T follicular helper cell (primary cell): ENCODE measurements at places on chromosomes 3 and 15.

GRCh38 chr15:80929225-80929624 lies 60.4 kb downstream of the MESD start:
- DNase-seq, result no peak

DNA sequence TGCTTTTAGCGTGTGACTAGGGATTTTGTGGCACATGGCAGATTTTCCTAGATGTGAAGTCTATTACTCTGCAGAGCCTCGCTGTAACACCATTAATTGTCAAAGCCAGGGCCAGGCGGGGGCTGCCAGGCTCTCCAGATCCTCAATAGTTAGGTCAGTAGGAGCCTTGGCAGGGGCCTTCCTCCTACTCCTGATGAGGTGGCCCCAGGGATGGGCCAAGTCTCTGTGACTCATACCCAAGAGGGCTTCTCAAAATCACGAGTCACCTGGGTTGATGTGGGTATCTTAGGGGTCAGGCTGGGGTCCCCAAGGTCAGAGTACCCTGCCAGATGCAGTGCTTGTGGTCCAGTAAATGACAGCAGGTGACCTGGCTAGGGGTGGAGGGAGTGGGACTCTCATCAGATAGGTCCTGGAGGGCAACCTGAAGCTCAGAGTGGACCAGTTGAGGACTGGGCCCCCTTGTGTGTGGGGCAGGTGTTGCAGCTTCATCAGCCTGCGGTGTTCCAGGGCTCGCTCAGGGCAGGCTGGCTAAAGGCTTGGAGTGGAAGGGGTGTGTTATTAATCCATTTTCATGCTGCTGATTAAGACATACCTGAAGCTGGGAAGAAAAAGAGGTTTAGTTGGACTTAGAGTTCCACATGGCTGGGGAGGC lies 88.5 kb upstream of the MYZAP start:
- no peak for DNase-seq

DNA sequence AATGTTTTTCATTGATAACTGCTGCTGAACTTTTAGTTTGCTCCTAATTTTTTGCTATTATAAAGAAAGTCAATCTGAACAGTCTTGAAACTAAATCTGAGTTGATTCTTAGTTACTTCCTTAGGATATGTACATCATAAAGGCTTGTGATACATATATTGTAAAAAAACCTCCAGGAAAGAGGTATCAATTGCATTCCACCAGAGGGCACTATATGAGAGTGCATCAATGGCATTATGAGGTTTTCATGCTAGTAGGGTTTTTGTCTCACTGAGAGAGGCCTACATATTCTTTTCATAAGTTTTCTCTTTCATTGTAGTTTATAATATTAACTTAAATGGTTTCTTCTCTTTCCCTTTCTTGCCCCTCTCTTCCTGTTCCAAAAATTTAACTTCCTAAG lies 46.9 kb downstream of the PIK3R4 start:
- DNase-seq, result no peak

DNA sequence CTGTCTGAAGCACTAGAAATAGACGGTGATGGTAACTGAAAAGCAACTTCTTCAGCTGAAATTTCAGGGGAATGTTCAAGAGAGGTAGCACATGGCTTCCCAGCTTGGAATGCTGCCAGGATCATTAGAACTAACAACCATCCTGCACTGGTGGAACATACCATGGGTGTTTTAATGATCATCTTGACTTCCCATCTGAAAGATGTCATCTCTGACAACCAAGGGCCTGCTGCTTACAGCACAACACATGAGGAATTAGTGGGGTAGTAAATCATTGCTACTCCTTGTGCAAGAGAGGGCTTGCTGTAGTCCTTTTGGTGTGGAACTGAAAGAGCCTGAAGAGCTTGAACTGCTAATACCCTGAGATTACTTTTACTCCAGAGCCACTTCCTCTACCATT lies 853.7 kb downstream of the MCTP2 start:
- DNase-seq, result no peak

DNA sequence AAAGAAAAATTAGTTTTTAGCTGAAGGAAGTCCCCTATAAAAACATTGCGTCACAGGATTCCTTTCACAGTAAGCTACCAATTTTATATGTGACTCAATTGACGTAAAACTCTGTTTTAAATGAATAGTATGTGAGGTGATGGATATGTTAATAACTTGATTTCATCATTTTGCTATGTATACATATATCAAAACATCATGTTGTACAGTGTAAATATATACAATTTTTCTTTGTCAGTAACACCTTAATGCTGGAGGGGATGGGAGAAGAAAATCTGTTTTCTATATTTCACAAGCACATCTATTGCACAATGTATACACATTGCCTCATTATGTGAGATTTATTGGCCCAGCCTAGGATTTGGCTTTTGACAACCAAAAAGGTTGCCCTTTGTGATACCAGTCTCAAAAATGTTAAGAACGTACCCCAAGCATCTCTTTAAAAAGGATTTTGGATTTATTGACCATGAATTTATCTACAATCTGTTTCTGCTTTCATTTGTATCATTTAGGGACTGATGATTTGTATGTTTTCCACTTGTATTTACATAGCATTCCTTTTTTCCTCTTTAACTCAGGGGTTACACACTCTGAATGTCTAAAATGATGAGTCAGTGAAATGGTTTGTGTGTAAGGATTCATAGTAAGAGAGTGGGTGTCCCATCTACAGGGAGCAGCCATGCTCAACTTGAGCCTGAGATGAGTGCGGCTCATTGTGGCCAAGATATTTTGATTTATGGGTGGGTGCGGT lies 62.6 kb downstream of the CRTC3 start:
- DNase-seq, result no peak

GRCh38 chr3:196800742-196801434 lies 61.2 kb downstream of the PAK2 start:
- DNase-seq, result no peak

DNA sequence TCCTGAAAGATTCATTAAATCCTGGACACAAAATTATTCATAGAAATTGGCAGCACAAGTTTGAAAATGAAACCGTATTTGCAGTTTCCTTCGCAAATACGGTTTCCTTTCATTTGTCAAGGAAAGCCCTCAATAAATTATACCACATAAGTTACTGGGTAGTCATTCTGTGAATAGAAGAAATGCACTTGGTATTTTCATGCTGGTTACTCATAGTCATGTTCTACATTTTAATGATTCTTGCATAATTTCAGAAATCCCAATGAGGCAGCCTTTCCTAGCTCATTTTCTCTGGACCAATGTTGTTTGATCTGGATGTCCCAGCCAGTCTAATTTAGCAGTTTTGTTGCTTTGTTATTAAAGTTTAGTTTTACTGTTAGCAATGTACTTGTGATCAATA lies 43.2 kb downstream of the MINAR1 start:
- no peak for DNase-seq

DNA sequence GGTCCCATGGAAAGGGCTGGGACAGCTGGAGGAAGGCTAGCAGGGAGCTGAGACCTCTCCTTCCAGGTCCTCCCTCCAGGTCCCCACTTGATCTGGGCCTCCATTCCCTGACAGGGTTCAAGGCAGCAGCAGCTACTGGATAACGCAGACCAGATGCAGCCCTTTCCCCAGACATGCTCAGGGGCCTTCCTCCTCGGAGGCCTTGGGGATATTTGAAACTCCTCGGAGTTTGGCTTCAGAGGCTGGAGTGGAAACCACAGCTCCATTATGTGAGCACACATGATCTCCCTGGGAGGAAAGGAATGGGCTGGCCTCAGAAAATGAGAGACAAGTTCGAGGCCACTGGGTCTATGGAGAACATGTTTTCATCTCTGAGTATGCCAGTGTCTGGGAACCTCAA lies 119.3 kb downstream of the SMAD6 start:
- DNase-seq, result no peak

GRCh38 chr15:60372227-60372626 lies 25.6 kb downstream of the ANXA2 start:
- no peak for DNase-seq

- no peak for DNase-seq
These were observed 6.5 kb downstream of the CHST13 start for GRCh38 chr3:126530171-126531050.

GRCh38 chr15:94547711-94548110 lies 316.4 kb downstream of the MCTP2 start:
- no peak for DNase-seq

DNA sequence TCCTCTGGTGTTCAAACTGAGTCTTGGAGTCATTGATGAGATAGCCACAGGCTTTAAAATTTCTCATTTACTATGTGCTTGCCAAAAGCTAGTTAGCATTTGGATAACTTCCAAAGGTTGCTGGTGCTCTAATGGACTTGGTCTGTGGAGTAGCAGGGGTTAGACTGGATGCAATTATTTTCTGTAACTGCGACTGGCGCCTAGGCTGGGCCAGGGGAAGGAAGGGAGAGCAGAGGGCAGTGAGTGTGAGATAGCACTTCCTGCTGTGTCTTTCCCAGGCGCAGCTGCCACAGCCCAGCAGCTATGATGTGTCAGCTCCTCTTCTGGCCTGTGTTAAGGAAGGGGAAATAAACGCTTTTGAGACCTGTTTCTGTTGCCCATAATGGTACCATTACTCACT lies 98.6 kb downstream of the MYRIP start:
- no peak for DNase-seq

DNA sequence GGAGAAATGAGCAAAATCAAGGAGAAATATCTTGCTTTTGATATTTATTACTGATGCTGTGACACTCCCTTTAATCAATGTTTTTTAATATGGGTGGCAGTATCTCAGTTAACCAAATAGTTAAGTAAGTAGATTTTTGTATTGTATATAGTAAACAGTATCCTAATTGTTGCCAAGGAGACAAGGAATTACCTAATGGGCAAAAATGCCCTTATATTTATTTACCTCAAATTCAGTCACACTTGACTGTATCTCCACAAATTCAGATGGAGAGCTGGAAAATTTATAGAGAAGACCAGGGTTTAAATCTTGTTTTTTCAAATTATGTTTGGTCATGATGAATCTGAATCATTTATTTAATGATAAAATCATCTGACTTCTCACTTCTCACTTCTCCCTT lies 3.6 kb upstream of the CHD2 start:
- DNase-seq, result no peak
